ENCODE measurements at places on chromosomes 5 and 9.

DNA sequence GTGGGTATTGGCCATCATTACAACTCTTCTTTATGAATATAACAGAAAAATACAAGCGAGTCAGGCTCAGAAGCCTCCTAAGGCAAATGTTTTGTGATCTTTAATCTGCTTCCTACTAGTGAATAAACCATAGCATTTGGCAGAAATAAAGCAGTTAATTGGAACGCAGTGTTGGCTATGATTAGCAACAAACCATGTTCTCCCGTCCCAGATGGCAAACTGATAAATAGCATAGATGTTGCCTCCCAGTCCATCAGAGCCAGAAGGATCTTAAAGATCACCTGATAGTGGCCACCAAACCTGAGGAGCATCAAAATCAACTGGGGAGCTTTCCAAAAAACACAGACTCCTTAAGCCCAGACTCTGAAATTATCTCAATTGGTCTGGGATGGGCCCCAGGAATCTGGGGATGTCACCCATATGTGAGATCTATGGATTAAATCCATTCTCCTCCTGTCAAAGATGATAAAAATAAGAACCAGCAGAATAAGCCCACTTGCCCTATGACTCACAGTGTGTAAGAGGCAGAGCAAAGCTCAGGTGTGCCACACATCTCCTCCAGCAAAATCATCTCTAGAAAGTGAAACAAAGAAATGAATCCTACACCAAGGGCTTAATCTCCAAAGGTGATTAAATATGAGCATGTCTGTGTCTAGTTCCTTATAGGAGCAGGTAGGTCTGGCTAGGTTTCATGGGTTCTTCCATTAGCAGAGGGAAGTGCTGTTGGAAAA, 50.3 kb downstream of the APBA1 start:
- no peak for DNase-seq

DNA sequence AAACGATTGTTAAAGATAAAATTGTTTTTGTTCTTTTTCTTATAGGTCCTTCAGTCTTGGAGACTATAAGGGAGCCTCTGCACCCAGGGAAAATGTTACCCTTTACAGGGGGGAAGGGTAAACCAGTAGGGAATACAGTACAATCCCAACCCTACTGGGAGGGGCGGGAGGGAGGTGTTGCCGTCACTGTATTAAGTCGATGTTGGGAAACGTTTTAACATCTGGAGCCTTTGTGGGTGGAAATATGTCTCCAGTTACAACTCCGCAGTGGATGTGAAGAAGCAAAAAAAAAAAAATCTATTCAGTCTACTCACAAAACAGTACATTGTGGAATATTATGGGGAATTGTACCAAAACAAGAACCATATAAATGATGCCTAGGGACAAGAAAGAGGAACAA, 47.2 kb upstream of the FCHO2 start:
- DNase-seq: no peak

DNA sequence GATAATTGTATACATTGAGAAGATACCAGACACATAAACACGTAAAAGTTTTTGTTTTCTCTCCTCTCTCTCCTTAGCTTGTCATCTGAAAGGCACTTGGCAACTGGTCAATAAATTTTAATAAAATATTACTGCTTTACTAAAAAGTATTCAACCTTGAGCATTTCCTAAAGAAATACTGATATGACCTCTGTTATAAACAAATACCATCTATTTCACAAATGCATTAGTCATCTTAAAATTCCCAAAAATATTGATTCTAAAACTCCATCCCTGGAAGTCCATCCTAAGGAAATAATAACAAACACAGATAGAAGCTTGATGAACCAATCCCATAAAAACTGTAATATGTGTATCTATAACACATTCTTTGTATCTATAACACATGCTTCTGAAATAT, 483.2 kb downstream of the TLR4 start:
- no peak for DNase-seq

- no peak for DNase-seq
Observed at GRCh38 chr5:80072103-80073073, 37.2 kb downstream of the THBS4 start.

- peak; percentile 61 for DNase-seq
Observed at GRCh38 chr5:124742983-124743601, 3.3 kb downstream of the ZNF608 start.

DNA sequence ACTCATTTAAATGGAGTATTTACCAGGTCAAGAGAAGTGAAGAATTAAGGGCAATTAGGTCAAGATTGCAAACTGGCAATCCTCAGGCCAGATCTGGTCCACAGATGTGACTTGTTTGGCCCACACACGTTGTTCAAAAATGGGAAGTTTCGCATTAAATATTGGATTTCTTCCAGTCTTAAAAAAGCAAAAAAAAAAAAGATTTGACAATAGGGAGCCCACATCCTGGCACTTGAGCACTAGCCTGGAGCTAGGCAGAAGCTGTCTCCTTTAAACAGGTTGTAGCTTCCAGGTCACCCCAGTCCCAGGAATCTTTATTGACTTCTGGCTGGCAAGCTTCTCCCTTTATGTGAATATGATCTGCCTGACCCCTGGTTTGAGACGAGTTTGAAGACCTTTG, 520.4 kb downstream of the RAB3C start:
- DNase-seq: no peak

DNA sequence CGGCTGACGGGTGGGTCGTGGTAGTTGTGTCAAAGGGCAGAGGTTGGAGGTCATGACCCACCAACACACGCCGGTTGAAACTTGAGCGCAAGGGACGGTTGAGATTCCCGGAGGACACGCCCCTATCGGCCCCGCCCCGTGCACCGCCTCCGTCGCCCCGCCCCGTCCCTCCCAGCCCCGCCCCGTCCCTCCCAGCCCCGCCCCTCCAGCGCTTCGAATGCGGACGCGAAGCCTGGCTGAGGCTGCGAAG, 226 bp upstream of the RANBP17 start:
- no peak for DNase-seq

DNA sequence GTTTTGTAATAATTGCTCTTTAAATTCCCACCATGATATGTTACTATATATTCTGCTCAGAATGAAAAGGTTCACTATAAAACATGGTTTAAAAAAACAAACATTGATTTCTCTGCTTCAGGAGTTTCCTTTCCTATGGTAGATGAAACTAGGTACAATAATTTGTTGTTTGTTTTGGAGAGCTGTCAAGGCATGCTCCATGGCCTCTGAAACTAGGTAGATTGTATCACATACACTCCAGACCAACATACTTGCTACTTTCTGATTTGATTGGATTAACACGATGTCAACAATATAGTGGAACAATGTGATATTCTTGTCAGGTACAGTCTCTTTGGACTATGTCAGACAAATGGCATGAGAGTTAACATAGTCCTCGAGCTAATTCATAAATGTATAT, 452.7 kb upstream of the CDH9 start:
- DNase-seq: no peak

DNA sequence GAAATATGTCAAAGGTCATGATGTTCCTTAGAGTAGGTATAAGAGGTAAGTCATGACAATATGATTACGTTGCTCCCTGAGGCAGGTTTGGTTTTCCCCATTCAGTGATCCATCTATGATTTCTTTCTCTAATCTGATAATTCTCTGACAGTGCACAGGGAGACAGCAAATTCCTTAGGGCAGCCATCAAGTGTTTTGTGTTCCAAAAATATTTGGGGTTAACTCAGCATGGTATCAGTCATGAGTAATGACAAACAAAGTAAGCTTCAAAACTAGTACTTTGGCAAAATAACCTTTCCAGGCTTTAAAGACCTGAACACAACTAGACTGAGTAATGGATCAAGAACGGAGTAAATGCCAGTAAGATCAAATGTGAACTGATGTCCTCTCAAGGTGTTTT, 55.3 kb upstream of the SPATA31E1 start:
- no peak for DNase-seq
